Thymus (tissue), 14 donors: ENCODE measurements at places on chromosomes 12 and 14.

DNA sequence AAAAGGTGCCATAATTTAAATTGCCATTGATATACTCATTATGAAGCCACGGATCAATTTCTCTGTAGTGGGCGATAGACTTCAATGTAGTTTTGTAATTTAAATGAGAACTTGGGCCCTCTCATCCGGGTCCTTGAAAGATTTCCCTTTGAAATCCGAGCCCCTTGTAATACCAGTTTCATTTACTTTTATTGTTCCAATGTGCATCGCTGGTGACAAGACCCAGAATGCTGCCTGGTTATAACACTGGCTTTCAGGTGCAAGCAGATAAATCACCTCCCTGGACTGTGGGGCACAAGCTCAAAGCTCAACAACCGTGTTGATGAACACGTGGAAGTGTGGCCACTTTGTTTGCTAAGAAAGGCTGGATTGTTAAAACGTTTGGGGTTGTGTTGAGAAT is 68.9 kb upstream of the FZD10 start:
- H3K4me1 ChIP-seq, result no peaks in the 10 kb centered on the region
- no peak for DNase-seq
- H3K27me3 ChIP-seq, result no peaks in the 10 kb centered on the region
- H3K27ac ChIP-seq, result no peak overlapping the region

- H3K27ac ChIP-seq, result no peak overlapping the region
Observed at GRCh38 chr12:131583090-131583712, 127.7 kb upstream of the SFSWAP start.

GRCh38 chr12:24198070-24198469 is 248.6 kb upstream of the SOX5 start:
- no peak overlapping the region for H3K4me3 ChIP-seq
- no peak for DNase-seq

DNA sequence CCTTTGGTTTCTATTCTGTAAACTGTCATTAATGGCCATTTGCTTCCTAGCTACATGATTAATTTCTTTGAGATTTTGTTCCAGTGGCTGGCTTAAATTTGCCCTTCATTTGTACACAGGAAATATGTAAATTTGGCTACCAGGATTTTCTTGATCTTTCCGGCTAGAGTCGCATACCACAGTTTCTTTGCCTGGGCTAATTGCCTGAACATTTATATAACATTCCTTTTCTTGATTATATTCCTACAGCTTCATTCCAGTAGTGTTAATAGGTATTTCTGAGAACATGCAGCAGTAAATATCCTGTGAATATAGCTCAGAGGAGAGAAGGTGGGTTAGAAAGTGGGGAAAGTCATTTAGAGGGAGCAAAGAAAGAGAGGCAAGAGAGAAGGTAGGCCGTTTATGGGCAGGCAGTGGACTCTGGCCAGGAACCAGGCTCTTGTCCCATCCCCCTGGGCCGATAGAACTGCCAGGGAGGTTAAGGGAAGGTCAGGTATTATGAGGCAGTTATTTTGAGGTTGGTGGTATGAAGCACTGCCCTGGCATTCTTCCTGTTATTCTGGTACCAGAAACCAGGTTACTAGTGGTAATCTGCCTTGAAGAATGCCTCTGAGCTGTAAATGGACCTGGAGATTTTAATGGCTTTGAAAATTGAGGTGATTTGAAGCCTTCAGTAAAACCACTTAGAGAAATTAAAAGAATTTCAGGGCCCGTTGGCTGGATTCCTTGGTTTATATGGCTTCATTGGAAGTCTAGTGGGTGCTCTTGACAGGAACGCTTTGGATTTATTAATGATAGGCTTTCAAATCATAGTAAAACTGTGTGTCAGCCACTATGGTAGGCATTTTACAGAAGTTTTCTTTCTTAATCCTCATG is 4.4 kb downstream of the RNF10 start:
- peak overlapping the region; percentile 17 for H3K4me3 ChIP-seq
- peaks cover 26% of the 10 kb centered on the region for H3K4me1 ChIP-seq
- peak overlapping the region; percentile 30 for H3K27ac ChIP-seq
- peaks cover 17% of the 10 kb centered on the region for H3K36me3 ChIP-seq
- H3K27me3 ChIP-seq, result no peaks in the 10 kb centered on the region

DNA sequence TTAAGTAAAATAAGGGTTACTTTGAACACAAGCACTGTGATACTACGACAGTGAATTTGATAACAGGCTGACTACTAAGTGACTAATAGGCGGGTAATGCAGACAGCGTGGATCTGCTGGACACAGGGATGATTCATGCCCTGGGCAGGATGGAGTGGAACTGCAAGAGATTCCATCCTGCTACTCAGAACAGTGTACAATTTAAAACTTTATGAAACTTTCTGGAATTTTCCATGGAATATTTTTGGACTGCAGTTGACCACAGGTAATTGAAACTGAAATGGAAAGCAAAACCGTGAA is 46.0 kb downstream of the YEATS4 start:
- no peaks in the 10 kb centered on the region for H3K4me1 ChIP-seq
- no peak overlapping the region for H3K4me3 ChIP-seq
- H3K27me3 ChIP-seq, result no peaks in the 10 kb centered on the region
- DNase-seq, result no peak

DNA sequence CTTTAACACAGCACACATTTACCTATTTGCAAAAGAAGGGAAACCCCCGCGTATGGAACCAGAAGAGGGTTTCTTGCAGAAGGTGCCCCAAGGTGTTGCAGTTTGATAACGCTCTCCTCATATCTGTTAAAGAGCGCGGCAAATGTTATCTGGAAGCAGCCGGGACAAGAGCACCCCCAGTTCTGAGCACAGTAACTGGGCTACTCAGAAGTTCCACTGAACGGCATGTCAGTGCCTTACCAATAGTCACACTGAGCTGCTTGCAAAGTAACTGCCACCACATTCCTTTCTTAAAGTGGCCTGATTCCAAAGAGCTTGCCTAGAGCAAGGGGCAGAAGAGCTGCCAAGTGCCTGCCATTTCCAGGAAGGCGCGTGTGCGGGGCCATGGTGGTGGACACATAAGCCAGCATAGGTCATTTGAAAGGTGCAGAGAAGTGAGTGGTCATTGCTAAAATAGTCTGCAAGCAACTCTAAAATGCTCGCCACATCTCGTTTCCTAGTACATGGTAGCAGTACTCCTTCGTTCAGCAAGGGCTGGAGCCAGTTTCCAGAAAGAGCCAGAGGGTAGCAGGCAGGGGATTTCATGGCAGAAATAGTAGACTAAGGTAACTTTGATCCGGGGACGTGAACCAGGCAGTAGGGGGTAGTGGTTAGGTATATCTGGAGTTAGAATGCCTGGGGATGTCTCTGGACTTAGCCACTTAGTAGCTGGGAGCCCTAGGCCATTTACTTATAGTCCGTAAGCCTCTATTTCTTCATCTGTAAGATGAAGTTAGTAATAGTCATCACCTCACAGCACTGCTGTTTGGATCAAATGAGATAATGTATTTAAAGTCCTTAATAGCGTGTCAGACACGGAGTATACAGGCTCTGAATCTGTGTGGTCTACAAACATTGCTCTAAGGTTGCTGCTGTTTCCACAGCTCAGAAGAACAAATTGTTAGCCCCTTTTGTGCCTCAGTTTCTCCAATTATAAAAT is 37.6 kb downstream of the SPTB start:
- H3K27ac ChIP-seq, result no peak overlapping the region
- peaks cover 24% of the 10 kb centered on the region for H3K27me3 ChIP-seq
- DNase-seq, result no peak
- H3K36me3 ChIP-seq, result no peaks in the 10 kb centered on the region
- H3K4me1 ChIP-seq, result no peaks in the 10 kb centered on the region

- no peak overlapping the region for H3K4me3 ChIP-seq
- no peak for DNase-seq
- no peaks in the 10 kb centered on the region for H3K36me3 ChIP-seq
- H3K27me3 ChIP-seq, result peaks cover 4% of the 10 kb centered on the region
- H3K27ac ChIP-seq, result no peak overlapping the region
Observed at GRCh38 chr14:51527073-51527472, 124.6 kb upstream of the FRMD6 start.
